ENCODE measurements at places on chromosomes 6 and 20.

- no peak for DNase-seq
Measured at GRCh38 chr20:48041078-48041780, 255.9 kb upstream of the SULF2 start.

- no peak for DNase-seq
Measured at GRCh38 chr6:28003059-28003458, 46.0 kb downstream of the OR2B6 start.

- no peak for DNase-seq
Measured at GRCh38 chr6:122730775-122731386, 48.6 kb upstream of the FABP7 start.

DNA sequence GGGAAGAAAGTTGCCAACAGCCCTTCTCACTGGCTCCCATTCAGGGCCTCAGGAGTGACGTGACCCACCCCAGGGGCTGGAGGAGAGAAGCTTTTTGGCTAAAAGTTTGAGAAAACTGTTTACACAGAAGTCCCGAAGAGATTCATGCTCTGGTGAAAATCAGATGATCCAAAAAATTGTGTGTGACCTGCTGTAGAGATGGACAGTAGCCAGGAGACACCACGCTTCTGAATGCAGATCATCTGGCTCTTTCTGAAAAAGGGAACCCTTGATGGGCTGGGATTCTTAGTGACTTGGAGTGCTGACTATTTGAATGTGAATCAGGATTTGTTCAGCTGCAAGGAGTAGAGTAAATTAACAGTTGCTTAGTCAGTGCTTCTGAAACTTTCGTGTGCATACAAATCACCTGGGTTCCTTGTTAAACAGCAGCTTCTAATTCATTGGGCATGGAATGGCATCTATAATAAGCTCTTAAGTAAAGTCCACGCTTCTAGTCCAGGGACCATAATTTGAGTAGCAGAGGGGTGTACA lies 265.1 kb downstream of the PREX1 start:
- DNase-seq = no peak

GRCh38 chr6:16706911-16707783 lies 54.1 kb downstream of the ATXN1 start:
- DNase-seq = no peak

DNA sequence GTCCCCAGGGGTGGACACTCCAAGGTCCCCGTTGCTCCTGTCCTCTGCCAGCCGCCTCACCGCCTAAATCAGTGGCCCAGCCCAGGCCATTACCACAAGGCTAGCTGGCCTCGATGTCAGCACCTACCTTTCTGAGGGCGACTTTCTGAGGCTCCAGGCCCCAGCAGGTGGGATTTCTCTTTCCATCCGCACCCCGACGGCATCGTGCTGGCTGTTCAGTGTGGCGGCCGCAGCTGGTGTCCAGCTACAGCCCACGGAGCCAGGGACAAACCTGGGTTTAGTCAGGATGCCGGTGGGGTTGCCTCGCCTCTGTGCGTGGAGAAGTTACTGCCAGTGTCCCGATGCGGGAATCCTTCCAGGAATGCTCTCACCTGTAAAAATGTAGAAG lies 60.8 kb downstream of the ERMARD start:
- DNase-seq = no peak

DNA sequence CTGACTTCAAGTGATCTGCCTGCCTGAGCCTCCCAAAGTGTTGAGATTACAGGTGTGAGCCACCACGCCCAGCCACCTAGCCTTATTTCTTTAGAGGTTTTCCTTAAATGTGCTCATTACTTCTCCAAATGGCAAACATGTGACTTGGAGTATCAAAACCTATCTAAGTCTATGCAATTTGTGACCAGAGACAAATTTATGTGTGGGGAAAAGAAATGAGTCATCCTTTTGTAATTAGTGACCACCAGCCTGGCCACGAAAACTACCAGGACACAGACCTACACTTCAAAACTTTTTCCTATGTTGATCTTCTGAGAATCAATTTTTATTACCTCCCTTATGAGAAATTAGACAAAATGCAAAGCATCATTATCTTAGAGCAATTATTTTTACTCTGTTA lies 64.6 kb upstream of the OGFRL1 start:
- no peak for DNase-seq

GRCh38 chr6:166657531-166657930 lies 30.5 kb upstream of the RPS6KA2 start:
- no peak for DNase-seq

- no peak for DNase-seq
Measured at GRCh38 chr6:29336269-29336668, 32.4 kb downstream of the OR5V1 start.

GRCh38 chr6:2986722-2987221 lies 12.9 kb upstream of the NQO2 start:
- DNase-seq = no peak

DNA sequence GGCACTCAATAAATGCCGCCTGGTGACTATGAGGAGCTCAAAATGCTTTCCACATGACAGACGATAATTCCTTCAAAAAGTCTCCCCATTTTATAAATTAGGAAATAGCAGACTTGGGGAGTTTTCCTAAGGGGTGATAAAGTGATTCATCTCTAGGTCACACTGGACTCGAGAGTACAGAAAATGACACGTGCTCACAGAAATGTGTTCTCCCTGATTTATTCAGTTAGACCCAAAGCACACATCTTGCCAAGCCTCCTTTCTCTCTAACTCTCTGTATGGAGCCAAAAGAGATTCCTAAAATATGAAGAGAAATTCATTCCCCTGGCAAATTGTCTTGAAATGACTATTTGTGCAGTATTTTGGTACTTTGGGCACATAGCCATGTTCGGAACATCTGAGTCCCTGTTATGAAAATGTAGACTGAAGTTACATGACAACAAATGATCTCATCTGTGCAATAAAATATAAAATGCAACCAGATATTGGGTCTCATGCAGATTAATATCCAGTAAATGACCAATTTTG lies 381.1 kb downstream of the TFAP2B start:
- DNase-seq = no peak

DNA sequence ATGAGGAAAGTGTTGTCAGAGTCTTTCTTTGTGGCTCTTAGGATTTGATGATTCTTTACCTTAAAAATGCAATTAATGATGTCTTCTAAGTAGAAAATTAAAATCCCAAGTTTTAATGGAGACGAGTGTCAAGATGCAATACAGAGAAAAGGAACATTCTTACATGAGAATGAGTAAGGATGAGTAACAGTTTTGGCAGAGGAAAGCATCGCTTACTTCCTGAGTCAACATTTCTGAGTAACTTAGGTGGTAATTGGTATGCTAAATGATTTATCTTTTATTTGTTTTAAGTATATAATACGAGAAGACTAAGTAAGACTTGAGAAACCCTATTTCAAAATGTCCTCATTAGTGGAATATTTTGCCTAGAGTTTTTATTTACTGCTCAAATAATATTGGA lies 101.3 kb downstream of the RTN4IP1 start:
- no peak for DNase-seq

DNA sequence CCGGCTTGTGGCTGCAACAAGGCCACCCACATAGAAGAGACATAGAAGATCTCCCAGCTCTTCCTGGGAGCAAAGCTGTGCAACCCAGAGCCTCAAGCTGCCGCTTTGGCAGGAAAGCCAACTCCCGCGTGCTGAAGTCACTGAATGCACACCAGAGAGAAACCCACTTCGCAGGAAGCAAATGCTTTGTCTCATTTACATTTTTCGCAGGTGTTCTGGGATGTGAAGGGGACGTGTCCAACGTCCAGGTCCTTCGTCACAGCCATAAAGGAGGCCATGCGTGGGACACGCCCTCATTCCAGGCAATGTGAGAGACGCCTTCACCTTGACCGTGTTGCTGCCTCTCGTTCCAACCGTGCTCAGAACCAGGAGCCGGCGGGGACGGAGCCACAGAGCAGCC lies 24.4 kb downstream of the KCNQ2 start:
- DNase-seq = no peak

- DNase-seq = no peak
Measured at GRCh38 chr20:44112889-44113617, 73.9 kb downstream of the JPH2 start.

- DNase-seq = no peak
Measured at GRCh38 chr6:154460306-154461071, 50.0 kb downstream of the CNKSR3 start.

- no peak for DNase-seq
Measured at GRCh38 chr6:9140172-9140571, 704.8 kb upstream of the SLC35B3 start.

GRCh38 chr20:53872561-53873229 lies 197.7 kb downstream of the BCAS1 start:
- DNase-seq = no peak

GRCh38 chr20:18005170-18005989 lies 36.6 kb downstream of the MGME1 start:
- no peak for DNase-seq

GRCh38 chr20:5865604-5866003 lies 84.7 kb downstream of the TRMT6 start:
- DNase-seq = no peak

DNA sequence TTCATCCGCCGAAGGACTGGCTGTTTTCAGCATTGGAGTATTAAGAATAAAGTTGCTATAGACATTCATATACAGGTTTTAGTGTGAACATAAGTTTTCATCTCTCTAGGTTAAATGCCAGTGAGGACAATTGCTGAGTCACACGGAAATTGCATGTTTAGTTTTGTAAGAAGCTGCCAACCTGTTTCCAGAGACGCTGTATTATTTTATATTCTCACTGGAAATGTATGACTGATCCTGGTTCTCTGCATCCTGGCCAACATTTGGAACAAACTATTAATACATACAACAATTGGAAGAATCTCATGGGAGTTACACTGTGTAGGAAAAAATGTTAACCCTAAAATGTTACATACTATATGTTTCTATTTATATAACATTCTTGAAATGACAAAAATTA lies 16.7 kb upstream of the TGM6 start:
- no peak for DNase-seq

- no peak for DNase-seq
Measured at GRCh38 chr6:17178754-17179529, 77.1 kb downstream of the STMND1 start.

DNA sequence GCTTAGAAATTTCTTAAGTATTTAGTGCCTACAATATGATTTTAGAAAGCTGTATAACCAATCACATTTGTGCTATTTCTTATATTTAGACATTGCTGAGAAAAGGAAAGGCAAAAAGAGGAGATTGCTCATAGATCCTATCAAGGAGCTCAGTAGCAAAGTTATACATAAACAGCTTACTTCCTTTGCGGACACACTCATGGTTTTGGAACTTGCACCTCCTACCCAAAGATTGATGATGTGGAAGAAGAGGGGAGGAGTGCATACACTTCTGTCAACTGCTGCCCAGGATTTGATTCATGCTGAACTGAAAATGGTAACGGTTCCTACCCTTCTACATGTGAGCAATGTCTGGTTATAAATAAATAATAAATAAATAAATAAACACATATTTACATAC lies 16.7 kb downstream of the RAD21L1 start:
- DNase-seq = no peak

DNA sequence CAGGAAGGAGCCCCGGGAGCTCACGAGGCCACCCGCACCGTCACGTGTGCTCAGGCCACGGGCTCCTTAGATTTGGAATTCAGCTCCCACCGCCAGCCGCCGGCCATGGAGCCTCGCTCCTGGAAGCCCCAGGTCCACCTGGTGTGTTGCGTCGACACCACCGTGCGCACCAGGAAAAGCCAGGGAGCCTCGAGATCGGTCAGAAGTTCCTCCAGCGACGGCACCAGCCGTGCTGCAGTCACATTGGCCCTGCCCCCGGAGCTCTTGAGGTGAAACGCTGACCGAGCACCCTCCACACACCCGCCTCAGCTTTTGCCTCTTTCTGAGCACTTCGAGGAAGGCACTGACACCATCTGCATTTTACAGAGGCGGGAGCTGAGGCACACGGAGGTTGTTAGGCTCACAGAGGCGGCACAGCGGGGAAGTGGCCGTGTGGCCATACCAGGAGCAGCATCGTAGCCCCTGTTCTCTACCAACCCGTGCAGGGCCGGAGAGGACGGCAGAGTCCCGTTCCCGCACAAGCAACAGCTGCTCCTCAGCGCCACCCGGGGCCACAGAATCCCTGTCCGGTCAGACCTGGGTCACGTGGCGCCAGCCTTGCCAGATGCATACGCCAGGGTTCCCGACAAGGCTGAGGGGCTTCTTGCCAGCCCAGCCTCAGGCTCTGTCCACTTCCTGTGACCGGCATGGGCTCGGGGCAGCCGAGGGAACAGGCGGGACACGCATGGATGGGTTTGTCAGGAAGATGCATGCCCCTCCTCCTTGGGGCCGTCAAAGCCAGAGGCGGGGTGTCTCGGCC lies 7.6 kb downstream of the NKAIN4 start:
- DNase-seq = no peak

DNA sequence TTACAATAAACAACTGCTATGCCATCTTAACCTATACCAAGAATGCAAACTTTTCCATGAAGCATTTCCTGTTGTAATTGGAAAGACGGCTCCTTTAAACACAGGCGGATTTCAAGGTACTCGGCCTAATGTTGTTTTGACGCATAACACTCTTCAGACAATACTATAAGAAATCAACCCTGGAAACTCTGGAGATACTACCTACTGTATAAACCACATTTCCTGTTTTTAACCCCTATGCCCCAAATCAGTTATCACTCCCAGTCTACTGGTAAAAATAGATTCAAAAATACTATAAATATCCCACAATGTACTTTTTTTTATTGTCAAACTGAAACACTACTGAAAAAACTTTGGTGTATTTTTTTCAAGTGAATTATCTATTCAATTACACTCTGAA lies 118.1 kb downstream of the IRF4 start:
- DNase-seq = no peak

- no peak for DNase-seq
Measured at GRCh38 chr6:135310291-135310690, 129.2 kb downstream of the MYB start.

- no peak for DNase-seq
Measured at GRCh38 chr6:118565311-118565960, 17.3 kb downstream of the PLN start.

- DNase-seq = no peak
Measured at GRCh38 chr20:34834459-34834893, 9.0 kb upstream of the NCOA6 start.

DNA sequence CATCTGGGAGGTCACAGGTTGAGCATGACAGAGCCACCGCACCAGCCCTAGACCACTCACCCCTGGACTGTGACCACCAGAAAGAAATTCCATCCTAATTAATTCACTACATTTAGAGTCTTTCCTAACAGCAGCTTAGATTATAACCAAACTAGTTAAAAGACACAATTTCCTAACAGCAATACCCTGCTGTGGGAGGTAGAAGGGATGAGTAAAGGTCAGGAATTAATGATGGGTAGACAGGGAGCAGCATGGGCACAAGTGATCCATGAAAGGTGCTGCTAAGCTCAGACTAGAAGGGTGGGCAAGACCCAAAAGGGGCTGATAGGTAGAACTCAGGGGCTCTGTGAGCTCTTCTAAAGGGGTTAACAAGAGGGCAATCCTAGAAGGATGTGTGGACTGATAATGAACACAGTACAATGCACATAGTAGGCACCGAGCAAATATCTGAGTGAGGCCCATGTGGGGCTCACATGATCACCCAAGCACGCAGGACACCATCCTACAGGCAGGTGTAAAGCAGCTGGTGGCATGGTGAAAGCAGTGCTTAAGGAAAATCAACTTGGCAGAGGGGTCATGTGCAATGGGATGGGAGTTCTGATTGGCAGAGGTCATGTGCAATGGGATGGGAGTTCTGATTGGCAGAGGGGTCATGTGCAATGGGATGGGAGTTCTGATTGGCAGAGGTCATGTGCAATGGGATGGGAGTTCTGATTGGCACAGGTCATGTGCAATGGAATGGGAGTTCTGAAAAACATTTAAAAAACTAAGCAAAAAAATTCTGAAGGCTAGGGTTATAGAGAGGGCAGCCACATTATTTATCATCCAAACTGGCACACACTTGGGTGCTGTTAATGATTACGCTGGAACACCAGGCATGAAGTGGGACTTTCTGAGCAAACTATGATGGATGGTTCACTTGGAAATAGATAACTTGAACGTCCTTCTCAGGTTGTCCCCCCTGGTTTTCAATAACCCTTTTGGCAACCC lies 188.2 kb upstream of the FOXQ1 start:
- DNase-seq = no peak
